ENCODE measurements at places on chromosomes 12 and 14.

GRCh38 chr12:132296063-132296462 lies 33.3 kb downstream of the GALNT9 start:
- DNase-seq, result no peak

GRCh38 chr14:68501171-68501570 lies 291.7 kb downstream of the ZFP36L1 start:
- no peak for DNase-seq

DNA sequence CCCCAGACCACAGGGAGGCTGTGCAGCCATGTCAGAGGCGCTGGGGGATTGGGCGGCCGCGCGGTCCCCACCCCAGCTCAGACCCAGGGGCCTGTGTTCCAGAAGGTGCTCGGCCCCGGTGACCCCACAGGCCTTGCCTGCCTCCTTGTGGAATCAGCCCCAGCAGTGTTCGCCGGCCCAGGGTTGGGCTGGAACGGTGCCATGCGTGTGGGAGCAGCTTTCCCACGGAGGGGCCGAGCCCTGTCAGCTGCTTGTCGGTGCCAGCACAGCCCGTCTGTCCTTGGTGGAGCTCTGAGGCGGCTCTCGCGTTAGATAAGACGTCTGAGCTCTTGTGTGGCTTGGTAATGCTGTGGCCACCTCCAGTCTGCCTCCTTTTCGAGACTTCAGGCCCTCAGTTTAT lies 8.5 kb downstream of the ZFYVE21 start:
- no peak for DNase-seq

DNA sequence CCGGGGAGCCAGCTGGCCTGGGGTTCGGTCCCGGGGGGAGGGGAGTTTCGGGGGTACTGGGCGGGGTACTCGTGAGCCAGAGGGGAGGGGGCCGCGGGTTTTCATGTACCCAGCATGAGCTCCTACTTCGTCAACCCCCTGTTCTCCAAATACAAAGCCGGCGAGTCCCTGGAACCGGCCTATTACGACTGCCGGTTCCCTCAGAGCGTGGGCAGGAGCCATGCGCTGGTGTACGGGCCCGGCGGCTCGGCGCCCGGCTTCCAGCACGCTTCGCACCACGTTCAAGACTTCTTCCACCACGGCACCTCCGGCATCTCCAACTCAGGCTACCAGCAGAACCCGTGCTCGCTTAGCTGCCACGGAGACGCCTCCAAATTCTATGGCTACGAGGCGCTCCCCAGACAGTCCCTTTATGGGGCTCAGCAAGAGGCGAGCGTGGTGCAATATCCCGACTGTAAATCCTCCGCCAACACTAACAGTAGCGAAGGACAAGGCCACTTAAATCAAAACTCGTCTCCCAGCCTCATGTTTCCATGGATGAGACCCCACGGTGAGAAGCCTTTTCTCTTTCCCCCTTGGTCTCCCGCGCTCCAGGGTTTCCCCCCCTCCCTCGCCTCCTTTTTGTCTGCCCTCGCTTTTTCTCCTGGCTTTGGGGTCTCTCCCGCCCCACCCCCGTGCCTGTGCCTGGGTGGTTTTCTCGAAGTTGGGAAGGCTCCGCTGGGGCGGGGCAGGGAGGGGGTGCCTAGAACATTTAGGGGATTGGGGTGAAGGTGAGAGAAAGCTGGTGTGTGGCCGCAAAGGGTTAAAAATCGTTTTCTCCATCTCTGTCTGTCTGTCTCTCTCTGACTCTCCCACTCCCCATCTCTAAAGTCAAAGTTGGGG lies 627 bp downstream of the HOXC8 start:
- no peak for DNase-seq

GRCh38 chr12:1528791-1529190 lies 65.6 kb downstream of the FBXL14 start:
- DNase-seq, result no peak

Measured in SIG-M5 (cell line).